Stimulated activated CD8-positive, alpha-beta memory T cell treated with anti-CD3 and anti-CD28 coated beads, Interleukin-7, amount 100 ng/mL, for 4 hours (primary cell): ENCODE measurements at places on chromosomes 2 and 18.

- DNase-seq: no peak
Measured at GRCh38 chr2:85794491-85795121, 40.8 kb downstream of the ATOH8 start.

- DNase-seq: no peak
Measured at GRCh38 chr2:187594801-187595200, 40.6 kb upstream of the TFPI start.

- DNase-seq: no peak
Measured at GRCh38 chr2:144567745-144568144, 47.8 kb upstream of the ZEB2 start.

- DNase-seq: no peak
Measured at GRCh38 chr2:140797718-140798117, 1333.1 kb downstream of the LRP1B start.

GRCh38 chr2:30963184-30963583 is 155.9 kb upstream of the CAPN13 start:
- no peak for DNase-seq

- DNase-seq: no peak
Measured at GRCh38 chr2:200216310-200216709, 90.2 kb upstream of the SPATS2L start.
